ENCODE measurements at places on chromosomes 5 and 9.

DNA sequence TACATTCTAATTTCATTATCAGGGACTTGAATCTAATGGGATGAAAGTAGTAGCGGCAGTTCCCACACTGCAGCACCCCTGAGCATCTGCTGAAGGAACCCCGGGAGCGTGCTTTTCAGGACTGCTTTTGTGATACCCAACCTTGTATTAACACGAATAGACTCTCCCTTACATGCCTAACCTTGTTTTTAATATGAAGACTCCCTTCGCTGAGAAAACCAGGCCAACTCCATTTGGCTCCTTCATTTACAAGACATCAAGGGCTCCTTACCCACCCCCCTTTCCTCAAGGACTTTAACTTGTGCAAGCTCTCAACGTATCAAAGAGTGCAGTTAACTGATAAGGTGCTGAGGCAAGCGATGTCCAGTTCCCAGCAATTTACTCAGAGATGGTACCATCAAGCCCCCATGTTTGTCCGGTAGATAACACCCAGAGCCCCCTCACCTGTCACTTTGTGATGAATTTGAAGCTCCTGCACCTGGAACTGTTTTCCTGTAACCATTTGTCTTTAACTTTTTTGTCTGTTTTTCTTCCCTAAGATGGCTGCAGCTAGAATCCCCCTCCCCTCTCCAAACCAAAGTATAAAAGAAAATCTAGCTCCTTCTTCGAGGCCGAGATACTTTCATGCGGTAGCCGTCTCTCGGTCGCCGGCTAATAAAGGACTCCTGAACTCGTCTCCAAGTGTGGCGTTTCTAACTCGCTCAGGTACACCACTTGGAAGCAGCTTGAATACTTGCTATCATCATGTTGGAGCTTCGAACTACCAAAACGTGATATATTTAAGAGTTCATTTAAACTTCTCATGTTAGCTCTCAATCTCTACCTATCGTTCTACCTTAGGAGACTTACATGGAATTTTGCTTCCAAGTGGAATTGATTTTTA lies 10.7 kb downstream of the HNRNPH1 start:
- no peak for DNase-seq

- DNase-seq = no peak
Measured at GRCh38 chr5:17426104-17426749, 71.8 kb upstream of the TAF11L2 start.

DNA sequence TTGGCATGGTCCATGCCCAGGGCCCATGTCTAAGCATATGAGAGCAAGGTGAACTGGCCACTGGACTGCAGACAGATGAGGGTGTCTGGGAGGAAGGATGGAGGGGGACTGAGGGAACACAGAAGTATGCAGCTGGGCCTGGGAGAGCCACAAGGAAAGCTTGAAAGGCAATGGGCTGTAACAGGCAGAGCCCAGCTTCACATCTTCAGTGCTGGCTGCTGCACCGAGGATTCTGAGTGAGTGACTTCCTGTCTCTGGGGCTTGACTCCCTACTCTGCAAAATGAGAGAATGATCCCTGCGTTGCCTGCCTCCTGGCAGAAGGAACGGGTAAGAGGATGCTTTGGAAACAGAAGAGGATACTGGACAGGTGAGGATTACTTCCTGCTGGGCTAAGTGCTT lies 29.0 kb downstream of the COL15A1 start:
- no peak for DNase-seq

DNA sequence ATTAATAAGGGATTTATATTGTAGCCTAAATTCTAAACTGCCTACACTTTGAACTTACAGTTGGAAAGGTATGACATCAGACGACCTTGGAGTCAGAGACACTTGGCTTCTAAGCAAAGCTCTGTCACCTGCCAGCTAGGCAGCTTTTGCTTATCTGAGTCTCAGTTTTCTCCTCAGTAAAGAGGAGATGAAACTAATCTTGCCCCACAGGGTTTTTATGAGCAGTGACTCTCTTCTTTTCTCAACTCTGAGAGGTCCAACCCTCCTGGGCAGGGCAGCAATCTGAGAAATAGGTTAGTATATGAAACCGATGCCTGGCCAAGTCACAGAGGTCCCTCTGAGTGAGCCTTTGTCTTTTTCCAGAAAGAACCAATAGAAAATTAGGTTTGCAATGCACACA lies 53.9 kb downstream of the WDR36 start:
- DNase-seq = no peak

DNA sequence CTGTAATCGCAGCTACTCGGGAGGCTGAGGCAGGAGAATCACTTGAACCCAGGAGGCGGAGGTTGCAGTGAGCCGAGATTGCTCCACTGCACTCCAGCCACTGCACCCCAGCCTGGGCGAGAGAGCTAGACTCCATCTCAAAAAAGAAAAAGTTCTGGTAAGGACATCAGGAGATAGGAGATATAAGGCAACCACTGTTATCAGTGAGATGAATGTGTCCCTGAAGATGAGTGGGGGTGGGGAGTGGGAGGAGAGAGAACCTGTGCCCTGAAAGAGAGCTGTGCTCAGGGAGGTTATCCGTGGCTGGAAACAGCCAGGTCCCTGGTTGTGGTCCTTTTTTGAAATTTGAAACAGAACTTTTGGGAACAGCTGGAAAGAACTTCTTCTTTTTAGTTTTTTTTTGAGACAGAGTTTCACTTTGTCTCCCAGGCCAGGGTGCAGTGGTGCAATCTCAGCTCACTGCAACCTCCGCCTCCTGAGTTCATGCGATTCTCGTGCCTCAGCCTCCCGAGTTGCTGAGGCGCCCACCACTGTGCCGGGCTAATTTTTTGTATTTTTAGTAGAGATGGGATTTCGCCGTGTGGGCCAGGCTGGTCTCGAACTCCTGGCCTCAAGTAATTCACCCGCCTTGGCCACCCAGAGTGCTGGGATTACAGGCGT lies 2.6 kb downstream of the PTPA start:
- DNase-seq = no peak

- DNase-seq = no peak
Measured at GRCh38 chr5:180563994-180564393, 27.3 kb downstream of the SCGB3A1 start.

GRCh38 chr5:138702166-138703077 lies 50.8 kb upstream of the CTNNA1 start:
- DNase-seq = peak; percentile 32

- no peak for DNase-seq
Measured at GRCh38 chr5:177122566-177122965, 11.0 kb upstream of the NSD1 start.

- peak; percentile 15 for DNase-seq
Measured at GRCh38 chr5:119255571-119256356, 100.1 kb upstream of the TNFAIP8 start.

GRCh38 chr5:65271906-65272305 lies 209.8 kb downstream of the ADAMTS6 start:
- no peak for DNase-seq

DNA sequence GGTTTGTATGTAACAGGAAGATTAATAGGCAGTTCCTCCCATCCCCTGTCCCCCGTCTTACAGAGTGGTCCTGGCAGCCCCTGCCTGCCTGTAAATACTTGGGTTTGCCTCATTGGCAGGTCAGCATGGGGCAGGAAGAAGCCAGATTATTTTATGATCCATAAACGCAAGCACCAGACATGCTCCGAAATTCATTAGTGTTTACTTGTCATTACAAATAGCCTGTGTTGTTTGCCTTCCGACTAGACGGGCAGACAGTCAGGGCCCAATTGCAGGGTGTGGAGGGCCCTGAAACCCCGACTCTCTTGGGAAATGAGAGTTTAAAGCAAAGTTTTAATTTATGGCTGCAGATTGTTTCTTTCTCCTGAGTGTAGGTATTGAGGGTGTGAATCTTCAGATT lies 97.2 kb downstream of the RALGPS1 start:
- DNase-seq = peak; percentile 30

- DNase-seq = no peak
Measured at GRCh38 chr9:75539523-75539922, 350.9 kb upstream of the PCSK5 start.

DNA sequence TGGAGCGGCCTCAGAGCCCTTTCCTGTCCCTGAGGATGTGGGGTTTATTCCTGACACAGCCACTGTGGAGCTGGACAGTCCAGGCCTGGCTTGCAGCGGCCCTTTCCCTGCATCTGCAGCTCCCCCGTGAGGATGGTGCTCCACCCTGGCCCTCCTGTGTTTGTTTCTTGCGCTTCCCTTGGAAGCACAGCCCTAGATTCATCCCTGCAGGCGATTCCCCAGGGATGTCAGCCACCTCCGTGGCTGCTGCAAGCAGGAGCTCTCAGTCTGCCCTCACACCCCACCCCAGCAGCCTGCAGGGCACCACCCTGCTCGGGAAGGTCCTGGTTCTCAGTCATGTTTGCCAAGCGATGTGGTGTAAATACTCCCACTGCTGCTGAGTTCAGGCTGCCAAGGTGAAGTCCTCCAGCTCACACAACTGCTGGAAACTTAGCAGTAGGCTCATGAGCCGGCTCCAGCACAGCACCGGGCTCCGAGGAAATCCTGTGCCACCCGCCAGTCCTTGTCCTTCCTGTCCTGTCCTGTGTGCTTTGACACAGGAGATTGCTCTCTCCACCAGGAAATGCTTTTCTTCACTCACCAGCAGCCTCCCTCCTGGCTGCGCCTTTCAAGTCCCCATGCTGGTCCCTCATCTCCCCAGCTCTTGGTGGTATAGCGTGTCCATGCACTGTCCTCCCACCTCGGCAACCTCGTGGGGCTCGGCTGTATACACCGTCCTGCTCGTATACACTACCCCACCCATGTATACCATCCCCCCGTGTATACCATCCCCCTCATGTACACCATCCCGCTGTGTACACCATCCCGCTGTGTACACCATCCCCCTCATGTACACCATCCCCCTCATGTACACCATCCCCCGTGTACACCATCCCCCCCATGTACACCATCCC lies 16.2 kb downstream of the ROPN1L start:
- DNase-seq = no peak

- no peak for DNase-seq
Measured at GRCh38 chr9:36874921-36875320, 159.1 kb downstream of the PAX5 start.

DNA sequence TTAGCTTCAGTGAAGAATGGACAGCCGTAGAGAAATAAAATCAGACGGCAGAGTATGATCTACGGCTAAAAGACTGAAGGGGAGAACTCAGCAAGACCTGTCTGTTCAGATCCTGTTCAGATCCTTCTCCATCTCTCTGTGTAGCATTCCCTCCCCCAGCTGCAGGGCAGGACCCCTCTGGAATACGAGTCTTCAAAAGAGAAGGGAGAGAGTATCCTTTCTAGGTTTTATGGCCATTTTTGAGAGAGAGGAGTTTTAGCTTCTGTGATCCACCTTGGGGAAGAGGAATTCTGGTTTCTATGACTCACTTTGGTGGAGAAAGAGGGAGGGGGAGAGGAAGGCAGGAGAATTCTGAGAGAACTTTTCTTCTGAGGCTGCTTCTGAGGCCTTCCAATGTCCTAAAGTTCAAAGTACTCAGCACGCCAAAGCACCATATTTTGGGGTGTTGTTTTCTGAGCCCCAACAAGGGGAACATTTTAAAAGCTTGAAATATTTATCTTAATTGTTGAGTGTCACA lies 194.4 kb upstream of the TLE4 start:
- no peak for DNase-seq

DNA sequence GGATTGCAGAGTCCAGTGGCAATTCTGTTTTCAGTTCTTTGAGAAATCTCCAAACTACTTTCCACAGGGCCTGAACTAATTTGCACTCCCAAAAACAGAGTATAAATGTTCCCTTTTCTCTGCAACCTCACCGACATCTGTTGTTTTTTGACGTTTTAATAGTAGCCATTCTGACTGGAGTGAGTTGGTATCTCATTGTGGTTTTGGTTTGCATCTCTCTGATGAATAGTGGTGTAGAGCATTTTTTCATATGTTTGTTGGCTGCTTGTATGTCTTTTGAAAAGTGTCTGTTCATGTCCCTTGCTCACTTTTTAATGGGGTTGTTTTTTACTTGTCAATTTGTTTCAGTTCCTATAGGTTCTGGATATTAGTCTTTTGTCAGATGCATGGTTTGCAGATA lies 72.6 kb downstream of the PALM2AKAP2 start:
- no peak for DNase-seq

DNA sequence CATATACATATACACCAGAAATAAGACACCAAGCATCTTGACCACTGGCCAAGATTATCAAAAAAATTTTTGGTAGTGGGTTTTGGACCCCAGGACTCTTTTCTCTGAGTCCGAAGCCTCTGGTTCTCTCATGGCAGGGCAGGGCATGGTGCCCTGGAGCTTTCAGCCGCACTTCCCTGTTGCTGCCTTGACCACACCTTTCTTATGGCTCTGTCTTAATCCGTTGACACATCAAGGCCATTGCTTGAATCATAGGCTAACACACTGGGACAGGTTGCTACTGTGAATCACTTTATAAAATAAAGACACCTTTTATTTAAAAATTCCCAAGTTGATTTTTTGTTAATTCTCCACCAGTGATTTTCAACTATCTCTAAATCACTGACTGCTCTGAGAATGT lies 45.4 kb upstream of the CAST start:
- DNase-seq = no peak

- no peak for DNase-seq
Measured at GRCh38 chr5:41067714-41068568, 3.2 kb downstream of the MROH2B start.

GRCh38 chr9:27945386-27945785 lies 372.1 kb upstream of the C9orf72 start:
- DNase-seq = no peak

- DNase-seq = peak; percentile 86
Measured at GRCh38 chr5:76818844-76819831, at the start of gene F2RL1. F2RL1 (plus strand) TSS chr5:76819030; CDS start chr5:76819183, 153 bp downstream.

GRCh38 chr9:2496934-2497333 lies 124.7 kb upstream of the VLDLR start:
- no peak for DNase-seq

GRCh38 chr9:88446728-88447127 lies 58.5 kb downstream of the SPIN1 start:
- DNase-seq = no peak
